Testis (tissue), 5 donors: ENCODE measurements at places on chromosomes 12 and 14. TPM values are rescaled to one million over a fixed set of nuclear protein-coding genes. Genes with fewer than 3 reads are reported as not detected.

Gene RFX4
- 86.4 TPM for total RNA-seq

Gene ASPG
- 2.7 TPM for total RNA-seq

Gene BBOF1
- total RNA-seq: 25.1 TPM

Gene TAS2R7
- not detected for total RNA-seq

Gene RPL36AL
- 114 TPM for total RNA-seq

DNA sequence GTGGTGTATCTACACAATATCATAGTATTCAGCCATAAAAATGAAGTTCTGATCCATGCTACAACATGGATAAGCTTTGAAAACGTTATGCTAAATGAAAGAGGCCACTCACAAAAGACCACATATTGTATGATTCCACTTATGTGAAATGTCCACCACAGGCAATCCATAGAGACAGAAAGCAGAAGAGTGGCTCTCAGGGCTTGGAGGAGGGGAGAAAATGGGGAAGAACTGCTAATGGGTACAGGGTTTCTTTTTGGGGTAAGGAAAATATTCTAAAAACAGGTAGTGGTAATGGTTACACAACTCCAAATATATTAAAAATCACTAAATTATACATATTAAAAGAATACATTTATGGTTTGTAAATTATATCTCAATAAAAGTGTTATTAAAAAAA lies 16.5 kb downstream of the SCNN1A start:
- DNase-seq: no peak

DNA sequence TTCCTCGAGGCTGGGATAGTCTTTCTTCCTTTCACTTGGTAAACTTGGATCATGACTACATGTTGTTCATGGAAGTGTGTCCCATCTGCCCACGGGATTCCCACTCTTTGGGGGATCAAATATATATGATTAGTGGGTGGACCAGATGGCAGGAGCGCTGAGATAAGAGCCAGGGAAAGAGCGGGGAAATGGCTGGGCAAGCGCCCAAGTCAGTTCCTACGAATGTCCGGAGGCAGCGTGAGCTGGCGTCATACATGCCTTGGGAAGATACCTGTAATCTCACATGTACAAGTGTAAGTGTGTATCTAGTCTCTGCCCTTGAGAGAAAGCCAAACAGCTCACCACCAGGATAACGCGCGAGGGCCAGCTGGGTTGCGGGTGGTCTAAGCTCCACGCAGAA lies 62.3 kb downstream of the FZD10 start:
- DNase-seq: no peak

DNA sequence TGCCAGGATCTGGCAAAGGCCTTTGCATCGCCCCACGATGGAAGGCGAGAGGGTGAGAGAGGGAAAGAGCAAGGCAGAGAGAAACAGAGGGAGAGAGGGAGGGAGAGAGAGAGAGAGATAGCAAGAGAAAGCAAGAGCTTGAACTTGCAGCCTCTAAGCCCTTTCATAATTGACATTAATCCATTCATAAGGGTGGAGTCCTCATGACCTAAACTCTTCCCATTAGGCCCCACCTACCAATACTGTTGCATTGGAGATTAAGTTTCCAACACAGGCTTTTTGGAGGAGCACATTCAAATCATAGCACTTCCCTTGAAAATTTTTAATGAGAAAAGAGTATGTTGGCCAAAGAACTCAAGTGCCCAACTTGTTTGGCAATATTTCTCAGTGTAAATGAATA lies 48.6 kb upstream of the ZDHHC17 start:
- no peak for DNase-seq

- no peak for DNase-seq
These were observed 148.8 kb upstream of the EGLN3 start for GRCh38 chr14:34099635-34100034.
